Body of pancreas (tissue), 4 donors: ENCODE measurements at places on chromosomes 2 and 18.
A peak's percentile ranks its signal among the peaks of the same experiment; 100 is the strongest.

- no peaks in the 10 kb centered on the region for H3K36me3 ChIP-seq
- no peak overlapping the region for H3K27ac ChIP-seq
- H3K27me3 ChIP-seq, result no peaks in the 10 kb centered on the region
- H3K4me3 ChIP-seq, result no peak overlapping the region
- H3K4me1 ChIP-seq, result no peaks in the 10 kb centered on the region
These were observed 217.7 kb downstream of the LRRTM1 start for GRCh38 chr2:80086831-80087230.

DNA sequence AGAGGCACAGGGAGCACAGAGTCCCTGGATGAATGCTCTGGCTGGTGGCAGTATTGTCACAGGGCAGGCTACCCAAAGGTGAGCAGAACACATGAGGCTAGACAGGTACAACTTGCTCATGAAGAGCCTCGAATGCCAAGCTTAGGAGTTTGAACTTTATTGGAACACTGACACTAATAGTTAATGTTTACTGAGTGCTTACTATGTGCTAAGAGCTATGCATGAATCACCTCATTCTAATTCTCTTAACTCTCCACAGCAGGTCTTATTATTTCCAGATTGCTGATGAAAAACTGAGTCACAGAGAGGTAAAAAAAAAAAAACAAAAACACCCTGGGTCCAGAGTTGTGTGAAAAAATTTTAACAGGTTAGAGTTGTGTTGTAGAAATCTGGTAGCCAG lies 6.1 kb upstream of the EMX1 start:
- DNase-seq, result no peak
- H3K27ac ChIP-seq, result no peak overlapping the region
- no peaks in the 10 kb centered on the region for H3K36me3 ChIP-seq
- H3K4me3 ChIP-seq, result no peak overlapping the region

DNA sequence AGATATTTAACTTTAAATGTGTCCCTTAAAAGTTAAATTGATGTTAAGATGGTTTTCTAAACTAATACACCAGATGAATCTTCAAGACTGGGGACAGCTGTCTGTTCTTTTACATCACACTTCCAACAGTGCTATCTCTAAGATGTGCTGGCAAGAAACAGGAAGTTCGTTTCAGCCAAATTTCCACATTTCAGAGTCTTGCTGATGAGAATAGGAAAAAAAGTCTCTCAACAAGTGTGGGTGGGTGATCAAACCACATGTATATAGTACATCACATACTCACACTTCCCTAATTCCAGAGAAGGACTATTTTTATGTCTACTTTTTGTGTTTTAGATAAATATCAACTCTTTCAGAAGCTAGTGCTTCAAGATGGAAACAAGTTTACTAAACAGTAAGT lies 1712.8 kb upstream of the TMEFF2 start:
- DNase-seq, result no peak
- H3K36me3 ChIP-seq, result no peaks in the 10 kb centered on the region
- H3K4me3 ChIP-seq, result no peak overlapping the region
- no peak overlapping the region for H3K27ac ChIP-seq
- H3K4me1 ChIP-seq, result no peaks in the 10 kb centered on the region

GRCh38 chr2:150327564-150328489 lies 159.6 kb downstream of the RND3 start:
- no peaks in the 10 kb centered on the region for H3K4me1 ChIP-seq
- H3K36me3 ChIP-seq, result no peaks in the 10 kb centered on the region
- no peaks in the 10 kb centered on the region for H3K27me3 ChIP-seq
- no peak overlapping the region for H3K27ac ChIP-seq

- H3K27me3 ChIP-seq, result no peaks in the 10 kb centered on the region
- H3K4me3 ChIP-seq, result peak overlapping the region; percentile 10
- H3K27ac ChIP-seq, result peak overlapping the region; percentile 86
- no peaks in the 10 kb centered on the region for H3K36me3 ChIP-seq
These were observed 722 bp downstream of the MAP4K4 start for GRCh38 chr2:101698014-101698843.
